Adrenal gland (tissue), 19 donors: ENCODE measurements at places on chromosomes 6 and 20.

- no peak for DNase-seq
Observed at GRCh38 chr6:169912266-169913095, 161.1 kb downstream of the ERMARD start.

GRCh38 chr20:5714261-5715041 lies 35.8 kb upstream of the SHLD1 start:
- no peak for DNase-seq

DNA sequence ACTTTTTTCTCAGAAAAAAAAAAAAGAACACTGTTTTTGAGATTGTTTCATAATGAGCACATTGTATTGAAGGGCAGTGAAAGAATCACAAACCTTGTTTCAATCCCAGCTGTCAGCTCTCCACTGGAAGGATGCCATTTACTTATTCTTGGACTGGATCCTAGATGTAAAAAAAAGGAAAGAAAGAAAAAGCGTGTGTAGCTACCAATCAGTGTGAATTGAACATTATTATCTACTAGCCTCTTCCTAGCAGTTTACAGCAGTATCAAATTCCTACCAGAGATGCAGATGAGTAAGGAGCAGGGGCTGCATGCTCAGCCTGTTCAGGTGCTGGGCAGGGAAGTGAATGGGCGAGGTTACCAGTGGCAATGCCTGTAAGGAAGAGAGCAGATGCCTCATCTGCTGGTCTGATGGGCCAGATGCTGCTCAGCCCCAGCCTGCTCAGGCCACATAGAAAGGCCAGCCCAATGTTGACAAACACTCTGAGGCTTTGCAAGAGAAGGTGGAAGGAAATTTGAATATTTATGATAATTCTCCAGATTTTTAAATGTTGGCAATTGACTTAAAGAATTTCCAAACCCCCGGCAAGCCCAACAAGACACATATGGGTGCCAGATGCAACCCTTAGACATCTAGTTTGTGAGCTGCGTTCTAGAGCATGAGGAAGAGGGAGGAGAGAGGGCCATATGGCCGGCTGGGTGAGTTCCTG lies 189.5 kb downstream of the IBTK start:
- DNase-seq: no peak

- no peak for DNase-seq
Observed at GRCh38 chr6:25202504-25202903, 76.7 kb upstream of the CARMIL1 start.

- no peak for DNase-seq
Observed at GRCh38 chr20:52160621-52161204, 30.9 kb downstream of the ZFP64 start.

GRCh38 chr6:145802141-145802540 lies 12.5 kb downstream of the FBXO30 start:
- no peak for DNase-seq

GRCh38 chr6:132401618-132402285 lies 477 bp upstream of the MOXD1 start:
- no peak for DNase-seq

DNA sequence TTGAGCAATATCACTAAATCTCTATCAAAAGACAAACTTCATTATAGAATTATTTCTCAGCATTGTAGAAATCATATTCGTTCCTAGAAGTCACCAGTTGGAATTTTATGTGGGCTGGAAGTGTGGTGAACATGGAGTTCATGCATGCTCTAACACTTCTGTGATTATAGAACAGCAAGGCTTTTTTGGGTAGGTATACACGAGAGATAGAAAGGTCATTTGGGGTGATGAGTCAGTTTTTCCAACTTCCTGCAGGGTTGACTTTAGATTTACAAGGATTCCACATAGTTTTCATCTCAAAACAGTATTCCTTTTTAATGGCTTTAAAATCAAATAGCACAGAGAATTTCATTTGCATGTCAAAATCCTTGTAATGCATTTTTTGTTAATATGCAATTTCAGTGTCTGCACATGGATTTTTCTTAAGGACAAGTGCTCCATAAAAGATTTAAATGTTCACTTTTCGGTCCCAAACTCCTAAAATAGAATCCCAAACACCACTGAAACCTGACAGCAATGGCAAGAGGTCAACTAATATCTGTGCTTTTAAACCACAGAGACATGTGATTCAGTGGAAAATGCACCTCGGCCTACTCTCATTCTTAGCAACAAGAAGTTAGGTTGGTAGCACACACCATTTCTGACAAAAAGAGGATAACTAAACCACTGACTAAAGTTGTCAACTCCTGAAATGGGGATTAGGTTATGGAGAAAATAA lies 211.0 kb downstream of the MOXD1 start:
- no peak for DNase-seq

DNA sequence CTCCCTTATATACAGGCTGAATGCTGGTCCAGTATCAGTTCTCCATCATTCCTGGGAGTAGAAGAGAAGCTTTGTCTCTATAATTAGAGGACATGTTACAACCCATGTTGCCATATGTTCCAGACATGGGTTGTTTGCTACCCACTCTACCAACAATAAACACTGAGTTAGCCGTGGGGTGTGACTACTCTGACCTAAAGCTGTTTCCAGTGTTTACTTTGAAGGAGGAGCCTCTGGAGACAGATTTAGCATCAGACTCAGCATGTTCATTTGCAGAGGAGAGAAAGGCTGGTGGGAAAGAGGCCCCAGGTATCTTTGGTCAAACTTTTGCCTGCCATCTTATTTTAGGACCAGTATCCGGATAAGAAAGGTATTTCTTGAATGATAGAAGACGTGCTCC lies 157.9 kb upstream of the SNX9 start:
- no peak for DNase-seq

DNA sequence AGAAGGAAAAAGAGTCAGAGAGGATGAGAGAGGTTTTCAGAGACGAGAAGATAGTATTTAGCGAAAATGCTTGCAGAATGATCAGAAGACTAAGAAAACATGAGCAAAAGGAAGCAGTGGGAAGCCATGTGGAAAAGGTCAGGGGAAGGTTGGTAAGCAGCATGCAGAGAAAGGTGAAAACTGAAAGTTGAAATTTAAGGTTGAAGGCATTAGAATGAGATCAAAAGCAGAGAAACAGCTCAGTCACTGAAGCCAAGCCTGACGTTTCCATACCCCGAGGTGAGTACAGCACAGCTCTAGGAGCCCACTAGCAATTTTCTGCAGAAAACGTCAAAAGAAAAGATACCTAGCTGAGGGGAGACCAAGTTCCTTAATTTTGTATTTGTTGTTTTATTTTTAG lies 19.1 kb upstream of the TFB1M start:
- no peak for DNase-seq

GRCh38 chr6:90559931-90560330 lies 26.9 kb downstream of the MAP3K7 start:
- no peak for DNase-seq

- DNase-seq: no peak
Observed at GRCh38 chr6:6905961-6906518, 201.7 kb upstream of the RREB1 start.

DNA sequence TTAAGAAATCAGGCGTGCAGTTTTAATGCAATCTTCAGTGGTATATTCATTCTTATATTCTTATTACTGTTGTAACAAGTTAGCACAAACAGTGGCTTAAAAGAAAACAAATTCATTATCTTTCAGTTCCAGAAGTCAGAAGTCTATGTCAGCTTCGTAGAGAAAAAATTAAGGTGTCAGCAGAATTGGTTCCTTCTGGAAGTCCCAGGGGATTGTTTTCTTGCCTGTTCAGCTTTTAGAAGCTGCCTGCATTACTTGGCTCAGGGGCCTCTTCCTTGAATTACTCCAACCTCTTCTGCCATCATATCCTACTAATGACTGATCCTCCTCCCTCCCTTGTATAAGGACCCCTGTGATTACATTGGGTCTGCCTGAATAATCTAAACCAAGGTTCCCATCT lies 243.9 kb downstream of the ZNF217 start:
- no peak for DNase-seq

GRCh38 chr6:117992856-117993255 lies 85.8 kb downstream of the SLC35F1 start:
- no peak for DNase-seq

DNA sequence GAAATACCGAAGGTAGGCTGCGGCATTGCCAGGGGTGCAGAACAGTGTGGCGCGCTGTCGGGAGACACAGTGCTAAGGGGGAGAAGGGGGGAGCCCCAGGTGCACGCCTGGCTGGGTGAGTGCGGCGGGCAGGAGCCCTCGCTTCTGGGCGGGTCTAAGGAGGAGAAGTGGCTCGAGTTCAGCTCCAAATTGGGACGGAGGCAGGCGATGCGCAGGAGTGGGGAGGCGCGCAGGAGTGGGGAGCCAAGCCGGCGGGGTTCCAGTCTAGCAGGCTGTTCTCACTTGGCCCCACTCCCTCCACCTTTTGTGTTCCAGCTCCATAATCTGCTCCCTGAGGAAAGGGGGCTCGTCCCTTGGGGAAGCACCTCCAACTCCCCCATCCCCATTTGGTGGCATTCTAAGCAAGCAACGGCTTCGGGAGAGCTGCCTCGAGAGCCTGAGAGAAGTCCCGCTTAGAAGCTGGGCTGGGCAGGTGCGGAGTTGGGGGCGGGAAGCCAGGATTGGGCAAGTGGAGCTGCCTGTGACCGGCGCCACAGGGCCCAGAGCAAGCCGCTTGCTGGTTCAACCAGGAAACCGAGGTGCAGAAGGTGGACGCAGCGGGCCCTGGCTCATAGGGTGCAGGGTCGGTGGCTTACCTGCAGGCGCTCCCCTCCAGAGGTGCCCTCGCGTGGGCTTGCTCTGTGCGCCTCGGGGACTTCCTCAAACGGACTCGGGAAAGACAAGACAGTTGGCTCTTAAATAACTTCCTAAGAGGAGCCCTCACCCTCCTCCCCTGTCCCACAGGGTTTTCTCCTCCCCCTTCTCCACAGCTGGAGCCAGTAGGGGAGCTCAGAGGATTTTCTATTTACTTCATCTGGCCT lies at the start of gene F13A1:
Gene F13A1, minus strand, starts transcription at position 711 of the 860 bp plus-strand sequence. CDS start 1,998 bp downstream, outside the sequence.
- DNase-seq: peak; percentile 25

GRCh38 chr6:16396497-16397319 lies 158.3 kb downstream of the GMPR start:
- no peak for DNase-seq

- no peak for DNase-seq
Observed at GRCh38 chr6:113313841-113314240, 543.3 kb upstream of the MARCKS start.

- DNase-seq: no peak
Observed at GRCh38 chr6:25868436-25869183, 5.4 kb downstream of the SLC17A3 start.

DNA sequence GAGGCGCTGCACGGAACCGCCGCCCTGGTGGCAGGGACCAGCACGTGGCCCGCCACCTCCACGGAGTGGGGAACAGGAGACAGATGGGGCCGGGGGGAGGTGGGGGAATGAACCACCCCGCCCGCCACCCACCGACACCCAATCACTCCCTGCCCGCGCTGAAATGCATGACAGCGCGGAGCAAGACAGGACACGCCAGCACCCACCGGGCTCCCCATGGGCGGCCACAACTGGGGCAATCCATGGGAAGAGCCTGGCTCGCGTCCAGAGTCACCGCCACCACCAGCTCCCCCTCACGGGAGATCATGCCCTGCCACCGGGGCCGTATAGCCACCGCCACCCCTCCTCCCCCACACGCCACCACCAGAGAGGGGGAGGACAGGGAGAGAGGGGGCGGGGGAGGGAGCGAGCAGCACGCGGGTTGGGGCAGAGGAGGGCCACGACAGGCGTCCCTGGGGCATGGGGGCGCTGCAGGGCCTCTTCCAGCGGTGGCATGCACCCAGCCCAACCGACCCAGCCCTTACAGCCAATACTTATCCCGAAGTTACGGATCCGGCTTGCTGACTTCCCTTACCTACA lies 744.3 kb upstream of the DEFB115 start:
- no peak for DNase-seq
